NCI-H1417 (cell line): ENCODE measurements at places on chromosomes 7 and 10.

DNA sequence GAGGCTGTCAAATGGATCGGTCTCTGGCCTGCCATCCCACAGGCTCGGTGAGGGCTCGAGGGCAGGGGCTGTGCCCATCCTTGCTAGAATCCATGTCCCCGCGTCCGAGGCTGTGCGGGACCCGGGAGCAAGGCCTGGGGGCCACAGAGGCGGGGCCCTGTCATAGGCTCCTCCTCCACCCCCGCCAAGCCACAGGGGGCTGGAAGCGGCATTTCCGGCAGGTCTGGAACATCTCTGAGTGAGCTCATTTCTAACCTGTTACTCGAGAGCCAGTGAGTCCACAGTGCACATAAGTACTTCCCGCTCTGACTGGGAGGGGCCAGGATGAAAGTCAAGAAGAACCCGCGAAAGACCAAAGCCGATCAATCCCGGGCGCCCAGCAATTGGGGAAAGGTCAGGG is 57.6 kb downstream of the NKX6-2 start:
- no peak for DNase-seq

DNA sequence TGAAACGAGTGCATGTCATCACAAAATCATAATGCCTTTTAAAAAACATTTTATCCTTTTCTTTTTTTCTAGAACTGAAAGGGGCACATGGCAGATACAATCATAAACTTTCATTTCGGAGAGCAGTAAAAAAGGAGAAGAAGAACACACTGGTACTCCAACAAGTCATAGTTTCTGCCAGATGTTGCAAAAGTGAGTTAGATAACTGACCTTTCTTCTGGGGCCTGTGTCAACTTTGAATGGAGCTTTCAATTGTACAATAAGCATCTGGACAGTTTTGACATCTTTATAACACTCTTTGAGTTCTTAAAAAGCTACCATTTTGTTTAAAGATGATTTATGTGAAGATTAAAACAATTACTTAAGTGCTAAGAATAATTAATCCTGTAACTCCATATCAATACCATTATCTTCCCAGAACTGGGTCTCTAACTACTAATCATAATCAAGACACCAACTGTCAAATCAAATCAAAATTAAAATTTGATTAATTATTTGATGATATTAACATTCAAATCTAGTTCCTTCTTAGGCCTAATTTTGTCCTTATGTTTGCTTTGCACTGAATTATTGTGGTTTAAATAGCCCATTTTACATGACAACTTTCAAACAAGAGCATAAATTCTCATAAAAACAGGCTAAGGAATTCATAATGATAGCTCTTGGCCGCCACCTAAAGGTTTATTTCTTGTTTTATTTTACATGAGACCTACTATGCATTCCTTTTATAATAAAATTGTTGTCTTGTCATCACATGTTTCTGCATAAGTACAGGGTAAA is 19.5 kb upstream of the ITGB8 start:
- DNase-seq = peak; percentile 42

GRCh38 chr7:157568770-157569584 is 232.2 kb downstream of the DNAJB6 start:
- peak; percentile 92 for DNase-seq

GRCh38 chr10:21497177-21497807 is 28.2 kb downstream of the SKIDA1 start:
- peak; percentile 78 for DNase-seq

- DNase-seq = no peak
Observed at GRCh38 chr10:75269605-75270004, 33.8 kb upstream of the COMTD1 start.

GRCh38 chr10:124916098-124916584 is 25.8 kb upstream of the ZRANB1 start:
- peak; percentile 36 for DNase-seq

GRCh38 chr10:62047228-62047892 is 145.9 kb downstream of the ARID5B start:
- no peak for DNase-seq

- DNase-seq = no peak
Observed at GRCh38 chr10:120406376-120406775, 50.7 kb upstream of the PLPP4 start.

GRCh38 chr10:120657371-120657770 is 193.8 kb upstream of the WDR11 start:
- DNase-seq = no peak

DNA sequence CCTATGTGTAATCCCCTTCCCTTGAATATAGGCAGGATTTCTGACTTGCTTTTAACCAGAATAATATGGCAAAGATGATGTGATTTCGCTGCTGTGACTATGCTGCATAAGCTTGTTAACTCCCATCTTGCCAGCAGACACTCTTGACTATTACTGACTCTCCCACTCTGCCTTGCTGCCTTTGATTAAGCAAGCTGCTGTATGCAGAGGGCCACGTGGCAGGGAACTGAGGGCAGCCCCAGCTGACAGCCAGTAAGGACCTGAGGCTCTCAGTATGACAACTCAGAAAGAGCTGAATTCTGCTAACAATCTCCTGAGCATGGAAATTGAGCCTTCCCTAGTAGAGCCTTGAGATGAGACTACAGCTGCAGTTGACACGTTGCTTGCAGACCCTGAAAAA is 279.4 kb upstream of the CACNA2D1 start:
- no peak for DNase-seq

DNA sequence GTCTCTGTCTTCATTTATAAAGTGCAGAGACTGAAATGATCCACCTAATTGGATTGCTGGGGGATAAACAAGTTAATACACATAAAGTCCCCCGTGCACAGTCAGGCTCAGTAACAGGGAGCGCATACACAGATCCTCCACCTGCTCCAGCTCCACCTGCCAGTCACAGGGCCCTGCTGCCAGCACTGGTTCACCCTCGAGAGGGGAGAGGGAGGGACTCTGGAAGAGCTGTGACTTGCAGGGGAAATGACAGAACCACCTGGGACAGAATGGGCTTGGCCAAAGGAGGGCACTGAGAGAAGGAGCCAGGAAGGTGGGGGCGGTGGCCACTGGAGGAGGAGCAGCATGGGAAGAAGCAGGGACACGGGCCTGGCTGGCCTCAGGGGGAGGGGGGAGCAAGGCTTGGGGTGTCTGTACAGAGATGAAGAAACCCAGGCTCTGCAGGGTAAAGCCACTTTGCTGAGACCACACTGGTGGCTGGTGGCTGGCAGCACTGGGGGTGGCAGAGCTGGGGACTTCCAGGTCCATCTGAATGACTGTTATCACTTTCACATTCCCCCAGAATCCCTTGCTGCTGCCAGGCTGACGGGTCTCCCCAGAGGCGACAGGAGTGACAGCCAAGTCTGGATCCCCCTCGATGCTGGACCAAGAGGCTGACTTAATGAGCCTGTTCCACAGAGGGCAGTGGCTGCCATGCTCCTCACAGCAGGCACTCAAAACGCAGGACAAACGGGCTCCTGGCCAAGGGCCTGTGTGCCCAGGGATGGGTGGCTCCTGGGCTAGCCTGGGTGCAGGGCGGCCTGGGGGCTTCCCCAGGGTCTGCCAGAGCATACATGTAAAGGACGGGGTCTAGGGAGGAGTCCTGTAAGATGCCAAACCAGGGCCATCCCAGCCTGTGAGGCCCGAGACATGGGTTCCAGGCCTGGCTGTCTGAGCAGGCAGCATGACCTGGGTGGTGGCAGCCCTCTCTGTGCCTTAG is 151.1 kb downstream of the SH3PXD2A start:
- DNase-seq = peak; percentile 9

GRCh38 chr10:132677096-132677472 is 108.9 kb downstream of the NKX6-2 start:
- DNase-seq = no peak

GRCh38 chr7:127715272-127715671 is 63.3 kb downstream of the SND1 start:
- no peak for DNase-seq

GRCh38 chr7:71077743-71078476 is 54.0 kb upstream of the GALNT17 start:
- DNase-seq = no peak

DNA sequence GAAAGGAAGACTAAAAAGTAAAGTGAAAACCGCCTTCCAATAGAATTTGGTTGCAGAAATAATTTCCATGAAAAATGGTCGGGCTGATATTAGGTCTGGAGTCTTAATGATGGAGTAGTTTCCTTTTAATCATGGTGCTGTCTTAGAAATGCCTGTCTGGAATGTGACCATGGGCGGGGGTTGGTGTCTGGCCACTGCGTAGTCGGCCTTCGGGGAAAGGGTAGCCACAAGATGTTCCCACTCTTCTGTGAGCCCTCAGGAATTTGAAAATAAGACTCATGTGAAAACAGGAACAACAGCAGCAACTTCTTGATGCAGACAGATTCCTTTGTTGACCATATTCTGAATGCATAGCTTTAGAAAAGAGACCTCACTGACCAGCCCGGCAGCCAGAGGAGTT is 176.8 kb downstream of the KIAA1217 start:
- no peak for DNase-seq

DNA sequence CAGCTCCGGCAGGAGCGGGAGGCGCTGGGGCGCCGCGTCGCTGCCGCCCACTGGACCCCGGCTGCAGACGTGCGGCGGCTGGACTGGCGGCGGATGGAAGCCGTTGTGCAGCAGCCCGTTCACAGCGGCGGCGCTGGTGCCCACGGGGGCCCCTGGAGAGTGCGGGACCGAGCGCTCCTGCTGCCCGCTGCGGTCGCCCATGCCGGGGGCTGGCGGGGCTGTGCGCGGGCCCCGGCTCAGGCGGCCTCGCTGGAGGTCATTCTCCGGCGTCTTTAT is 413 bp downstream of the PANK1 start:
- peak; percentile 75 for DNase-seq

DNA sequence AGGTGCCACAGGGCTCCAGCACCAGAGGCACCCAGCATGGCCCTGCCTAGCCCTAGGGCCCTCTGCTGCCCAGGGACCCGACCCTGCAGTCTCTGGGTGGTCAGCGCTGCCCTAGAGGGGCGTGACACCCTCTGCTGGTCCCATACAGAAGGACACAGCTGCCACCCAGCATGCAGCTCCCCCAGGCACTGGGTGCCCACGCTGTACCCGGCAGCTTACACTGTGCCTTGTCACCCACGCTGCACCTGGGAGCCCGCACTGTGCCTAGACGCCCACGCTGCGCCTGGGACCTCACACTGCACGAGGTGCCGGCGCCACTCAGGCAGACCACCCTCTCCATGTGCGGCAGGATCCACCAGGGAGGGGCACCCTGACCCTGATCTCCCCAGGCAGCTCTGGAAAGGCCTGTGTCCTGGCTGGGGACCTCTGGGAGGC is 55.2 kb downstream of the PWWP2B start:
- peak; percentile 21 for DNase-seq

- DNase-seq = no peak
Observed at GRCh38 chr10:25129592-25129991, 45.2 kb upstream of the GPR158 start.

GRCh38 chr7:150959081-150959480 is 19.0 kb downstream of the KCNH2 start:
- DNase-seq = no peak

- DNase-seq = no peak
Observed at GRCh38 chr7:111198255-111198654, 107.3 kb downstream of the LRRN3 start.

DNA sequence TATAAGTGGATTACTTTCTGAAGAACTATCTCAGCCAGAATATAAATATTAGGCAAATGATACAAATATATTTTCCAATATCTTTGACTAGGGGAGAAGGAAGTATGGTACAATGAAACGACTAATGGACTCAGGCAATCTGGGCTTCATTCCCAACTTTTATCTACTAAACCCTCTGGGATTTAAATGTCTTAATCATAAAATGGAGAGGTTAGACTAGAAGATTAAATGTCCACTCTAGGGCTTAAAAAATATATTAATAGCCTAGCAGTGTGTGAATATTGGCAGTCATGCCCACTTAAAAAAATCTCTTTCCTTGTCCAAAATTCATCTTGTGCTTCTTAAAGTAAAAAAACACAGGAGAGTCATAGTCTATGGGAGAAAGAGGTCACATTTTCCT is 98.3 kb downstream of the CTTNBP2 start:
- no peak for DNase-seq

- DNase-seq = no peak
Observed at GRCh38 chr7:1011297-1012003, 28.5 kb downstream of the CYP2W1 start.

- no peak for DNase-seq
Observed at GRCh38 chr7:966291-967069, 8.9 kb downstream of the COX19 start.

GRCh38 chr7:66664590-66665293 is 36.1 kb downstream of the KCTD7 start:
- DNase-seq = no peak

- DNase-seq = no peak
Observed at GRCh38 chr10:29245476-29245875, 43.4 kb upstream of the LYZL1 start.

GRCh38 chr10:84097787-84098353 is 41.4 kb upstream of the GHITM start:
- no peak for DNase-seq

DNA sequence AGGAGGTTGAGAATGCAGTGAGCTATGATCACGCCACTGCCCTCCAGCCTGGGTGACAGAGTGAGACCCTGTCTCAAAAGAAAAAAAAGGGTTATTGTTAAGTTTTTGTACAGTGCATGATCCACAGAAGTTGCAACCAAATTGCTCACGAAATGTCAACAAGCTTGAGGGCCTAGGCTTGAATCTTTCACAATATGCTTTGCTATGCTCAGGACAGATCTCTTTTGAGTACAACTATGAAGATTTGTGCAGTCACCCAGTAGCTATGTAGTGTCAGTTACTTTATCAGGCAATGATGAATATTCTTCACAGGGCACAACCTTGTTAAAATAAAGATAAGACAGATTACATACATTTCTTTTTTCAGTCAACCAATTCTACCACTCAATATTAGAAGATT is 109.2 kb downstream of the PRTFDC1 start:
- no peak for DNase-seq

DNA sequence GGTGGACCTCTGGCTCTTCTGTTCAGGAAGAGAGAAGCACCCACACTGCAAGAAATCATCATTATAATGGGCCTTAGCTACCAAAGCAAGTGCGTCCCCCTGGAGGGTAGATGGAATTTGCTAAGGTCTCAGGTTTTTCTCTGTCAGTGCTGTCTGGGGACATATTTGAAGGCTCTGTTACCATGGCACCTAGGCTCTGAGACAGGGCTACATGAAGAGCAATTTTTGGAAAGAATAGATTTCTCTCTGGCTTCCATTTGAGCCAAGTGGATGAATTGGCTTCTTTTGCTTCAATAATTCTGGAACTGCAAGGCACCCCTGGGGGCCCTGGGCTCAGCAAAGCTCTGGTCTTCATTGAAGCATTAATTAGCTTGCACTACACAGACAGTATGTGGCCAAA is 349.1 kb upstream of the GALNT17 start:
- DNase-seq = no peak

GRCh38 chr7:84612981-84613681 is 418.5 kb upstream of the SEMA3A start:
- DNase-seq = no peak

DNA sequence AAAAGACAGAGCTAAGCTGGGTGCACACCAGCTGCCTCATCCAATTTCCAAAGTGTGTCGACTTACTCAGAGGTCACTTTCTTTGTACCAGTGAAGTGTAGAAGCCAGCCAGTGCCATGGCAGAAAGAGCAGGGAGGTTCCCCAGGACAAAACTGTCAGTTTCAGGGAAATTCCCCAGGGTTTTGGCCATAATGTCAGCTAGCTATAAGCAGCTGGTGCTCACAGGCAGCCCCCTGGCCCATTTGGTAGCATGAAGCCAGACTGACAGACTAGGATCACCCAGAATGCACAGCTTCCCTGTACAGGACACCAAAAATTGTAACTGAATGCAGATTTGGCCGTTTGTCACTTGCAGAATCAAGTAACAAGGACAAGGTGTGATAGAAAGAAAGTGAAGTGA is 28.6 kb downstream of the MRPL32 start:
- no peak for DNase-seq
